ENCODE measurements at places on chromosomes 11 and 22.

- DNase-seq: no peak
Observed at GRCh38 chr11:95297680-95298452, 66.9 kb upstream of the SESN3 start.

DNA sequence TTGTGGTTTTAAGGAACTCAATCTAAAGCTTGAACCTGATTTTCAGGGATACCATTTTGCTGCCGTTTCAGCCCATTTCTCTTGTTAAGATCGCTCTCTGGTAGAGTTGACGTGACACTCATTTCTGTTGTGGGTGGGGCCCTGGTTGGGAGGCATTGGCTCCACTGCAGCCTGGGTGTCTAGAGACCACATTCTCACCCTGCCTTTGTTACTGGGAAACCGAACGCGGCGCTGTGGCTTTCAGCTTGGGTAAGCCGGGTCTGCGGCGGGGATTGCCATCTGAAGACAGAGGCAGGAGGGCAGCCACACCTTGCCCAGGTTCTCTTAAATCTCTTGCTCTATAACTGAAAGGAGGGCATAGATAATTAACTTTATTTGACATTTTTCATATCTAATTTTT, 3.2 kb downstream of the EHF start:
- no peak for DNase-seq

DNA sequence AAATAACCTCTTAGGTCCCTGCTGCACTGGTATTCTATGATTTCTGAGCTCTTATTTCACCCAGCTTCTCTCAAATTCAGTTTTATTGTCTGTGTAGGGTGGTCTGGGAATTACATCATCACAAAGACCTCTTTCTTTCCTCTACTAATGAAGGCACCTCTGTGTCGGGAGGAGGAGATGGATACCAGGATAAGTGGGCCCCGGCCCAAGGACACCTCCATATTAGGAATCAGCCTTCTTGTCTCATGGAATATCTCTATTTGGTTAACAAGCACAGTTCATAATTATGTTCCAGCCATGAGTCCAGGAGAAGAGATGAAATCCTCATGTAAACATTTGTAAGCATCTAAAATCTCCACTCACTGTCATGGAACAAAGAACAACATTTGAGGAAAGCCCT, 9.4 kb downstream of the PARVA start:
- DNase-seq: no peak

DNA sequence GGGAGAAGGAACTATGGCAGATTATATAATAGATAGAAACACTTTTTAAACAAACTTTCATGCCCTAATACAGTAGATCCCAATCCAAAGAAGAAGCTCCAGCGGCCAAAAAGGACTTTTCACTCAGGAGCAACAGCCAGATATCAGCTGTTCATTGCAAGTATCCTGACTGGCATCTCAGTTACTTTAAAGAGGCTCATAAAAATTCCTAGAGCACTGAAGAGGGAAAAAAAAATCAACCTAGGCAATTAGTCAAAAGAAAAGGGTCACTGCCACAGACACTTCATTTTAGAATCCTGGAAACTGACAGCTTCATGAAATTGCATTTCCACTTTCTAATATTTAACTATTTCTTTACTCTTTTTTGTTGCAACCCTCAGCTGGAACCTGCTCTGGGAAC, 170.6 kb upstream of the SOX6 start:
- DNase-seq: no peak

DNA sequence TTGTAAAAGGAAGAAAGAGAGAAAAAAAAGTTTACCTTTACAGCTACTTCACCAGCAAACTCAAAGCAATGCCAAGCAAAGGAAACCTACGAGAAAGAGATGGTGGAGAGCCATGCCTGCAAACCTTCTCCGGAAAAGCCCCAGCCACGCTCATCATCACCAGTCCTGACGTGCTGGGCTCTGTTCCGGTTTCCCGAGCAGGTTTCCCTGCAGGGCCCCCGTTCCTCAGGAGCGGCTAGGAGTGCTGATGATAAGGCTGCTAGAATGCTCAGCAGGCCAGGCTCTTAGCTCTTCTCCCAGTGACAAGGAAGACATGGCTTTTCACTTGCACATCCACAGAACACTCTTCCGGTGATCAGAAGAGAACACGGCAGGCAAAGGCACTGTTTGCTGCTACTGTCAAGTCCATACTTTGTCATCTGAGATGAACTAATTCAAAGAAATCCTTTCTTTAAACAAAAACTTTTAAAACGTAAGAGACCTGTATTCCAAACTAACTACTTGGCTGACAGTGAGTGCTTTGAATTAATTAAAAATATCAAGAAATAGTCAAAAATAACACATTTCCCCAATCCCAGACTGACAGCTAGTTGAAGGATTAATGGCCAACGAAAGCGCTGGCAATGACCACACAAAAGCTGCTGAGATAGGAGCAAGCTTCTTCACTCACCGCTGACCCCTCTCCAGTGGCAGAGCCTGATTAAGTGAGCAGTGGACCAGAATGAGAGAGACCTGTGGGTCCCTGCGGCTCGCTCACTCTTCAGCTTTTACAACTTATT, 35.8 kb downstream of the DUSP8 start:
- no peak for DNase-seq

Measured in NCI-H2081 (cell line).